ENCODE measurements at places on chromosomes 6 and 20.

DNA sequence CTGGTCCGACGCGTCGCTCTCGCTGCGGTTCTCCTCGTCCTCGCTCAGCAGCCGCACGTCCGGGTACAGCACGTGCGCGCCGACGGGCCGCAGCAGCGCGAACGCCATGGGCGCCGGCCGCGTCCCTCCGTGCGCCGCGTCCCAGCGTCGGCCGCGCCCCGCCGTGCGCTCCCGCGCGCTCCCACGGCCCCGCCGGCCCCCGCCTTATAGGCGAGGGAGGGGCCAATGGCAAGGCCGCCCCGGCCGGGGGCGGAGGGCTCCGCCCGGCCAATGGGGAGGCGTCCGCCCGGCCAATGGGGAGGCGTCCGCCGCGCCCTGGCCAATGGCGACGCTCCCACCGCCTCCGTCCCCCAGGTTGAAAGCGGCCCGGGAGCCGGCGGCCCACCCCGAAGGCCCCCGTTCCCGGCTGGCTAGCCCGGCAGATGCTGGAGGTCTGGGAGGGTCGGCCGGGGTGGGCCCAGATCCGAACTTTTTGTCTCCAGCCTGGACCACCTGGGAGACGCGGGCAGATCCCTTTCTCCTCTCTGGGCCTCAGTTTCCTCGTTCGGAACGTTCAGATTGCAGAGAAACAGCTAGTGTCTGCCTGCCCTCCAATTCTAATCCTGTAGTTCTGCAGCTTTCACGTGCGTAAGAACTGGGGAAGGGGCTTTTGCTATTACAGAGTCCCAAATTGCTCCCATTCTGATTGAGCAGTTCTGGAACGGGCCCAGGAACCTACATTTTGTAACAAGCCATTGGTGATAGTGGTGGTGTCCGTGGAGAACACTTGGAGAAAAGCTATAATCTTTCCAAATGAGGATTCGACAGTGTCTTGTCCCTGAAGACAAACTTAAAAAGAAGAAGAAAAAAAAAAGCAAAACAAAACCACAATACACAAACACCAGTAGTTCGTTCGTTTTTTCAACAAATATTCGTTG lies at the start of gene TCF15:
TSS of gene TCF15 (minus strand) at position 180 of the 917 bp plus-strand sequence. CDS start at position 108, 72 bp downstream.
- ATAC-seq: peak; percentile 48

DNA sequence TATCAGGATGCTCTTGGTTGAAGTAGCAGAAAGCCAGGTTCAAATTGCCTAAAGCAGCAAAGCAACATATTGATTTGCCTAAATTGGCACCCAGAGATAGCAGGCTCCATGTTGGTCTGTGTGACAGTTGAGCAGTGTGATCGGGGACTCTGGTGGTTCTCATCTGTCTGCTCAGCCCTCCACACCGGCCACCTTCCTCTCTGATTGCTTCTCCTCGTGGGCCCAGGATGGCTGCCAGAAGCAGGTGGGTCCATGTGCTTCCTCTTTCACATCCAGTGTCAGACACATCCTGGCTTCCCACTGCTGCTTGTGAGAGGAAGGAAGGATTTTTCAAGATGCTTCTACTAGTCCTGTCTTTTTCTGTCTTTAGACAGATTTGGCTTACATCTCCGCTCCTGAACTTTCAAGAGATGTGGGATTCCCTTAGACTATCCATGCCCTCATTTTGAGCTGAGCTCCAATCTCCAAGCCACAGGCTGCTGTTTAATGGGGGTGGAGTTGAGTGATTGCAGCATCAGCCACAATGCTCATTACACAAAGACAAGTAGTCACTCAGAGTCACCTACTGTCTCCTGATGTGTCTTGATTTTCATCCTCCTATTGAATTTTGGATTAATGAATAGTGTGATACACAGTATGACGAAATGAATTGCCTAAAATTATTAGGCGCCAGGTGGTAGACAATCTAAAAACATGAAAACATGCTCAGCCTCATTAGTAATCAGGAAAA lies 122.2 kb downstream of the ZDHHC14 start:
- no peak for ATAC-seq

- peak; percentile 26 for ATAC-seq
These were observed 118.8 kb downstream of the RALGAPA2 start for GRCh38 chr20:20593447-20594170.

- ATAC-seq: no peak
These were observed 63.0 kb upstream of the KIF25 start for GRCh38 chr6:167934426-167934864.

DNA sequence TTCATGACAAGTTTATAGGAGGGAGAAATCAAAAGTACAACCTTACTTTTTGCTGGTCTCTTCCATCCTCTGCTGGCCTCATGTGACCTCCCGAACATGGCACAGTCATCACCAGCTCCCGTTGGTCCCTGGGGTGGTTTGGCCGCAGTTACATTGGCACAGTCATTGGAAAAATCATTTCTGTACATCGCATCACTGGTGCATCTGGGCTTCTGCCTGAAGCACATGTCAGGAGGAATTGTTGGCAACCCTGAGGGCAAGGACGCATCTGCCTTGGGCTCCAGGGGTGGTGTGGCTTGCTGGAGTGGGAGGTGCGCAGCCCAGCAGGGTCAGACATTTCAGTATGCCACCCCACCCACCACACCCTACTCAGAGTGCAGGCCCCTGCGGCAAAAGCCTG lies 162.9 kb upstream of the SLC24A3 start:
- ATAC-seq: no peak

- no peak for ATAC-seq
These were observed 106.3 kb downstream of the SESN1 start for GRCh38 chr6:108988296-108988695.

- ATAC-seq: no peak
These were observed 4.9 kb downstream of the PLCG1 start for GRCh38 chr20:41142245-41142644.

GRCh38 chr6:106788761-106789160 lies 159.4 kb downstream of the QRSL1 start:
- ATAC-seq: no peak

- ATAC-seq: peak; percentile 6
These were observed 2.6 kb downstream of the TFEB start for GRCh38 chr6:41732591-41733359.

DNA sequence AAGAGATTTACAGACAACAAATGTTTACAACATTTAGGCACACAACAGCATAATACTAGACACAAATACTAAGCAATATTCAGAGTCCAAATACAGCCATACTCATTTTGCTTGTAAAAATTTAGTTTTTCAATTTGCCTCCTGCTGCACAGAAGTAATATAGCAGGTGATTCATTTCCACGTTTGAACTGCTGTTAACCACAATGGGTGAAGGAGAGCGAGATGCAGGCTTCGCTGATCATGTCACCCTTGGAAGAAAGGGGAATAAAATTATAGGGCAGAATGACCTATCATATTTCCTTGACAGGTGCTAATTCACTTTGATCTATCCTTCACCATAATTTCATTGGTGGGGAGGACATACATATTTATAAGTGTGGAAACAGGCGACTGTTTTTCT lies 643.8 kb upstream of the AGPAT4 start:
- ATAC-seq: no peak

All from esophagus mucosa (tissue), 1 donor.